NCI-H226 (cell line): ENCODE measurements at places on chromosomes 11 and 22.

DNA sequence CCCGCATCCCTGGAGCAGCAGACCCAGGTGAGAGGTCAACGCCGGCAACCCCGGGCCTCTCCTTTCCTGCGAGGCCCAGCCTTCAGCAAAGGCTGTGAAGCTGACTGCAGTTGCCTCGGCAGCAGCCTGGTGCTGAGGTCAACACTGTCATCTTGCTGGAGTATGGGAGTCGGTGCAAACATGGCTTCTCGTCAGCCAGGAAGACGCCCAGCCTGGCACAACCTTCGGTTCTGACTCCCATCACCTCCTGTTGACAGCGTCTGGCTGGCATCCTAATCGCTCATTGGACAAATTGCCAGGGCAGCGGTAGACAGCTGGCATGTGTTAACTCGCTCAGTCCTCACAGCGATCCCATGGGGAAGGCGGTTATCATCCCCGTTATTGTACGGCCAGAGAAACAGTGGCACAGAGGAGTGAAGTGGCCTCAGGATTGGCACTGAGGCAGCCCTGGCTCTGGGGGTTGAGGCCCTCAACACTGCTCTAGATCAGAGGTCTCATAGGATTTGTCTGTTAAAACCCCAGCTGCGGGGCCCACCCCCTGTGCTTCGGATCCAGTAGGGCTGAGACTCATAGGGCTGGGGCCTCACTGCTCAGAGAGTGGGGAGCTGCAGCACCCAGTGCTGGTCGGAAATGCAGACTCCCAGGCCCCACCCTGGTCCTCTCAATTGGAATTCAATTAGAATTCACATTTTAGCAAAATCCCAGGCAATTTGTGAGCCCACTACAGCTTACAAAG lies 39.3 kb upstream of the TP53I11 start:
- no peak for DNase-seq

GRCh38 chr11:1119604-1120146 lies 38.1 kb upstream of the MUC5AC start:
- no peak for DNase-seq

DNA sequence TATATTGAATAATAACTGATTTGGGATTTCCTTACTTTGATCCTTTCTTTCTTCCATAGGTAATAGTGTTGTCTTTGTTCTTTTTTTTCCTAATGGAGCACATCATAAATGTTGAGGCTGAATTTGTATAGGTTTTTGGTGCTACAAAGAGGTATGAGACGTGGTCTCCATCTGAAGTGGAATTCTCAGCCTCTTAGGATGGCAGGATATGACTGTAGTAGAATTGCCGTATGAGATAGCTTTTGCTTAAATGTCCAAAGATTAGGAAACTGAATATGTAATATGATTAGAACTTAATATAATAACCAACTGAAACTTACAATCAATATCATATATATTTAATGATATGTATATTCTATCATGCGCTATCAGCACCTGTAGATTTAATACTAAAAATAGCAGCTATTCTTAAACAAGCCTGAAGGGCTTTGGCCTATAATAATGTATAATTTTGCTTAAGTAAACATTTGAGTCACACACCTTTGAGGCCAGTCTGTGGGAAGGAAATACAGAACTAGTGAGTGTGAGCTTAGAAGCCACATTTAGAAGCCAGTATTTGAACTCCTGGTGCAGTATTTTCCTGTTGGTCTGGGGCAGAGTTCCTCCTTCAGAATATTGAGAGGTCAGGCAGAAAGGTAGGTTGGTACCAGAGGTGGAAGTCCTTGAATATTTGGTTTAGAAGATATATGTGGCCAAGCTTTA lies 62.6 kb downstream of the SWAP70 start:
- DNase-seq, result peak; percentile 49

DNA sequence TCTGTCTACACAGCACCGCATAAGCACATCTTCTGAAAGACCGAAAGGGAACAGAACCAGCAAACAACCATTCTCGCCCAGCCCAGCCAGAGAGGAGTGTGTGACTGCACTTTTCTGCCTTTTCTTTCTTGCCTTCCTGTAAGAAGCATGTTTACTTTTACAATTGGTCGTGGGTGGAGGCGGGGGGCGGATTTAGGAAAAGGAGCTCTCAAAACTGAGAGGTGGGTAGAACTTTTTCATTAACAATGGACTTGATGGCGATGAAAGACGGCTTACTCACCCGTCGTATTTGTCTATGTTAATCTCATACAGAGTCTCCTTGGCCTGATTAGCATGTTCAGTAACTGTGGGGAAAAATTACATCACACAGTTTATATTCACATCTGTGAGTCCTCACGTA lies 27.2 kb downstream of the CERK start:
- DNase-seq, result no peak

GRCh38 chr22:28829358-28830181 lies 29.2 kb upstream of the XBP1 start:
- DNase-seq, result peak; percentile 25

- no peak for DNase-seq
These were observed 44.0 kb upstream of the ATXN10 start for GRCh38 chr22:45627489-45628233.

GRCh38 chr22:17997456-17997855 lies 26.9 kb downstream of the MICAL3 start:
- DNase-seq, result peak; percentile 51

DNA sequence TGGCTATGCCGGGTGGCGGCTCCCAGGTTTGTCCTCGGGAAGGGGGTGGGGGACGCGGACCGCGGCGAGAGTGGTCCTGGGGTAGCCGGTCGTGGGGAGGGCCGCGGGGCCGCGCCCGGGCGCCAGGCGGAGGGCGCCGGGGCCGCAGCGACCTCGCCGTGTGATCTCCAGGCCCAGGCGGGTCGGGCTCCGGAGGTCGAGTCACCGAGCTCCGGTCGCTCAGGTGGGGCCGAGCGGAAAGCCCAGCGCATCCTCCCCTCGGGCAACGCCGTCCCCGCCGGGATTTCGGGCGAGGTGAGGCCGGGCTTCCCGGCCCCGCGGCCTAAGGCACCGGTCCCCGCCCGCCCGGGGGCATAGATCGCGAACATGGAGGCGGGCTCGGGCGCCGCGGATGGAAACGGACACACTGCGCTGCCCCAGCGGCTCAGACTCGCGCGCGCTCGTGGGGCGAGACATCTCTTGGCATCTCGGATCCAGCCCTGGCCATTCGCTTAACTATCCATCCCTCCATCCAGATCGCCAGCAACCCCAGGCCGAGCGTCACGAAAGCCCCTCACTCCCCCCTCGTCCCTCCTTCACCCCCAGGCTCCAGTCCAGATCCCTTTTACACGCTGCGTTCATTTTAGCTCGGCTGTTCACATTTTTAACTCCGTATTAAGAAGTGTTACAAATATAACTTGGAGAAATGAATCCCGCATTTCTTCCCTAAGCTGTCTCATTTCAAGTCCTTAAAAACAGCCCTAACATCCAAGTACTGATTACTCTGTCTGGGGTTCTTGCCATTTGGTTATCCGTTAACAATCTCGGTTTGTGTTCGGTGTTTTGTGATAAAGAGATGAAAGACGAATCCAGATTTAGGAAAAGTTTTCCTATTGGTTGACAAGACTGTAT lies 460 bp downstream of the ZC3H12C start:
- DNase-seq, result peak; percentile 49

GRCh38 chr11:30468881-30469280 lies 117.3 kb downstream of the MPPED2 start:
- DNase-seq, result no peak

DNA sequence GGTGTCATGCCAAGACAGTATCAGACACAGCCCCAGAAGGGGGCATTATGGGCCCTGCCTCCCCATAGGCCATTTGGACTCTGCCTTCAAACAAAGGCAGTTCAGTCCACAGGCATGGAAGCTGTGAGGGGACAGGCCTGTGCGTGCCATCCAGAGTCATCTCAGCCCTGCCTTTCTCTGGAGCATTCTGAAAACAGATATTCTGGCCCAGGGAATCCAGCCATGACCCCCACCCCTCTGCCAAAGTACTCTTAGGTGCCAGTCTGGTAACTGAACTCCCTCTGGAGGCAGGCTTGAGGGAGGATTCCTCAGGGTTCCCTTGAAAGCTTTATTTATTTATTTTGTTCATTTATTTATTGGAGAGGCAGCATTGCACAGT lies 14.6 kb downstream of the IL10RA start:
- no peak for DNase-seq

GRCh38 chr22:43681731-43682360 lies 130.3 kb downstream of the EFCAB6 start:
- DNase-seq, result no peak

GRCh38 chr11:106961048-106961447 lies 57.2 kb downstream of the GUCY1A2 start:
- DNase-seq, result no peak

- DNase-seq, result peak; percentile 74
These were observed 6.7 kb downstream of the CAPN5 start for GRCh38 chr11:77073328-77074001.

GRCh38 chr22:22086501-22087158 lies 104.0 kb upstream of the TOP3B start:
- DNase-seq, result no peak
